Vein endothelial cell (primary cell): ENCODE measurements at places on chromosomes 11 and 22. TPM values are rescaled to one million over a fixed set of nuclear protein-coding genes. Genes with fewer than 3 reads are reported as not detected.

Gene LRRC56
- total RNA-seq, result 0.57 and 1.3 TPM in 2 replicates

Gene GRK3
- 0.65 and 1.7 TPM in 2 replicates for total RNA-seq

Gene TUBA8
- 3.9 and 5.7 TPM in 2 replicates for total RNA-seq

Gene MRGPRD
- not detected in 2 replicates for total RNA-seq

Gene ARL14EP
- 12.4 and 20.3 TPM in 2 replicates for total RNA-seq

Gene SLC37A2
- total RNA-seq, result 0.98 and 2.7 TPM in 2 replicates

Gene DYNC2H1
- total RNA-seq, result 6.5 and 12.4 TPM in 2 replicates

Gene NCAM1
- total RNA-seq, result 1.4 and 1.6 TPM in 2 replicates

Gene C22orf31
- total RNA-seq, result not detected in 2 replicates

Gene KDM4E
- not detected in 2 replicates for total RNA-seq

Gene CEP126
- total RNA-seq, result 2.6 and 4.2 TPM in 2 replicates

Gene ACTN3
- 0.19 TPM in 1 of 2 replicates, not detected in the other for total RNA-seq

Gene MRGPRE
- not detected in 2 replicates for total RNA-seq

Gene INPP5J
- 0.19 and 0.33 TPM in 2 replicates for total RNA-seq

Gene ALG8
- total RNA-seq, result 24.7 and 25.5 TPM in 2 replicates

Gene E2F8
- 2.9 and 7.5 TPM in 2 replicates for total RNA-seq

Gene IL17REL
- total RNA-seq, result under 0.01 and 0.33 TPM in 2 replicates

Gene SLCO2B1
- 0.57 and 0.65 TPM in 2 replicates for total RNA-seq

Gene SLC16A8
- not detected in 2 replicates for total RNA-seq

Gene FAM181B
- total RNA-seq, result under 0.01 TPM in 2 replicates

Gene EFEMP2
- total RNA-seq, result 22.2 and 40.2 TPM in 2 replicates

Gene SLC22A9
- total RNA-seq, result not detected in 2 replicates

Gene MOV10L1
- total RNA-seq, result 28.6 and 46.7 TPM in 2 replicates

Gene CCDC89
- not detected in 2 replicates for total RNA-seq

Gene PRR33
- not detected in 2 replicates for total RNA-seq

Gene PLEKHB1
- 0.98 TPM in 1 of 2 replicates, not detected in the other for total RNA-seq

Gene OR52I2
- not detected in 2 replicates for total RNA-seq

Gene ARRB1
- total RNA-seq, result 116 and 358 TPM in 2 replicates

Gene CREB3L1
- 0.65 and 1.3 TPM in 2 replicates for total RNA-seq

Gene OR8G1
- total RNA-seq, result not detected in 2 replicates

Gene ANKRD49
- total RNA-seq, result 10.5 and 10.8 TPM in 2 replicates

Gene OR2AG1
- under 0.01 TPM in 1 of 2 replicates, not detected in the other for total RNA-seq

Gene TRIM6
- total RNA-seq, result 2.1 and 2.3 TPM in 2 replicates

Gene FAM180B
- total RNA-seq, result not detected in 2 replicates
